ENCODE measurements at places on chromosomes 3 and 15. TPM values are rescaled to one million over a fixed set of nuclear protein-coding genes. Genes with fewer than 3 reads are reported as not detected.

GRCh38 chr3:172617976-172618375, 92.9 kb downstream of the NCEH1 start:
- no peaks in the 10 kb centered on the region for H3K27me3 ChIP-seq
- no peak for DNase-seq
- peaks cover 2% of the 10 kb centered on the region for H3K36me3 ChIP-seq
- H3K4me1 ChIP-seq: peaks cover 29% of the 10 kb centered on the region
- H3K4me3 ChIP-seq: no peak overlapping the region

GRCh38 chr3:64049136-64049535, 25.8 kb upstream of the PSMD6 start:
- peak; percentile 6 for DNase-seq
- H3K36me3 ChIP-seq: no peaks in the 10 kb centered on the region
- no peak overlapping the region for H3K4me3 ChIP-seq
- H3K27ac ChIP-seq: no peak overlapping the region
- H3K4me1 ChIP-seq: peaks cover 9% of the 10 kb centered on the region

- no peaks in the 10 kb centered on the region for H3K4me1 ChIP-seq
- H3K27ac ChIP-seq: no peak overlapping the region
- DNase-seq: no peak
- no peaks in the 10 kb centered on the region for H3K27me3 ChIP-seq
Measured at GRCh38 chr3:70557976-70558375, 245.5 kb upstream of the MDFIC2 start.

DNA sequence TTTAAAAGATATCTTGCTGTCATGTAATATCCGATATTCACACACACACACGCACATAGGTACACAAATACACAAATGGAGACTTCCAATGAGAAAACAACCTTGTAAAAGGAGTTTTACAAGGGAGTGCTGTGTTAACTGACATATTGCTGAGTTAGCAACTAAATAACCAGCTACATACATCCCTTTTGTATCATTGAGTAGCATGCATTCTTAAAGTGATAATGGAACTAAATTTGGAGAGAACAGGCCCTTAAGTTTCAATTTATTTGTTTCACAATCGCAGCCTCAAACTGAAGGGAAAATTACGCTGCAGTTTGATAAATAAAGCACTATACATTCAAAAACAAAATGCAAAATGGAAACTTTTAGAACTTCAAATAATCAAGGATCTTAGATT, 1046.0 kb upstream of the NR2F2 start:
- H3K4me1 ChIP-seq: peaks cover 12% of the 10 kb centered on the region
- peaks cover 18% of the 10 kb centered on the region for H3K27me3 ChIP-seq
- no peak overlapping the region for H3K27ac ChIP-seq
- no peak for DNase-seq

- peaks cover 2% of the 10 kb centered on the region for H3K27me3 ChIP-seq
- H3K4me1 ChIP-seq: peaks cover 18% of the 10 kb centered on the region
- H3K4me3 ChIP-seq: peak within 1 kb of the TSS; percentile 85
Measured at GRCh38 chr3:37861620-37862041, at the start of gene CTDSPL. TSS of gene CTDSPL (plus strand) at chr3:37861880. CDS start at chr3:37862200, 320 bp downstream.

- no peak overlapping the region for H3K4me3 ChIP-seq
- H3K4me1 ChIP-seq: no peaks in the 10 kb centered on the region
- H3K27me3 ChIP-seq: no peaks in the 10 kb centered on the region
- DNase-seq: no peak
- H3K36me3 ChIP-seq: no peaks in the 10 kb centered on the region
- no peak overlapping the region for H3K27ac ChIP-seq
Measured at GRCh38 chr15:66066005-66066404, 187.5 kb downstream of the MEGF11 start.

DNA sequence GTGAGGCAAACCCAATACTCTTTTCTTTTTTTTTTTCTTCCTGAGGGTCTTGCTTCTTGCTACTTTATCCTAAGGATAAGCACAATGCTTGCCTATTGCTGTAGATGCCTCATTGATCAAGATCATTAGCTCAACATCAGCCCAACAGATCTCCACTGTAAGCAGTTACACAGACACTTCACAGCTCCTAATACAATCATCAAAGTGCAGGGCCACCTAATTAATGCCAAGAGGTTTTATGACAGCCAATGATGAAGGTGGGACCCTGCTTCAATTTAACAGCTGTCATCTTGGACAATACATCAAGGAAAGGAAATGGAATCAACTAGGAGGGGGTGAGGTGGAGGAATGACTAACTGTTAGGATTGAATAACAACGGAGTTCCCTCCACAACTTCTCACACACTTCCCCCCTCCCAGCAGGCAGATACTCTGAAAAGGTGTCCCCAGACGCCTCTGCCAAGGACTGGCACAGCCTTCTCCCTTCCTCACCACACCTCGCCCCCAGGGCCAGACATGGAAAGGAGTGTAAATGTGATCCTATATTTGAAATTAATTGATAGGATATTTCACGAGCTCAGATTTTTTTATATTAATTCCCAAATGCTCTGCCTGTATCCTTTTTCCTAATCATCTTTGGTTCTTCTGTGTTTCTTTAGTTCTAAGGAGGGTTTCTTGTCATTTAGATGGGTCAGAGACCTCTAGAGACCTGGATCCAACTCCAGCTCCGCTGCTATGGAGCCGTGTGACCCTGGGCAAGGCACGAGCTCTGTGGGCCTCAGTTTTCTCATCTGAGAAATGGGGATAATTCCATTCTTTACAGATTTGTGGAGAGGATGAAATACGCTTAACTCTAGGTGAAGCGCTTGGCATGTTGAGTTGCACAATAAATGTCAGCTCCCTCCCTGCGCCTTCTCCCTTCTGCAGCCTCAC, 1.2 kb downstream of the DCLK3 start:
- peaks cover 59% of the 10 kb centered on the region for H3K27me3 ChIP-seq
- H3K27ac ChIP-seq: no peak overlapping the region
- H3K4me3 ChIP-seq: peak overlapping the region; percentile 47
- DNase-seq: no peak

- H3K36me3 ChIP-seq: no peaks in the 10 kb centered on the region
- no peak overlapping the region for H3K4me3 ChIP-seq
- H3K27ac ChIP-seq: no peak overlapping the region
- DNase-seq: no peak
- peaks cover 1% of the 10 kb centered on the region for H3K4me1 ChIP-seq
Measured at GRCh38 chr3:186366206-186366605, 4.2 kb upstream of the DGKG start.

DNA sequence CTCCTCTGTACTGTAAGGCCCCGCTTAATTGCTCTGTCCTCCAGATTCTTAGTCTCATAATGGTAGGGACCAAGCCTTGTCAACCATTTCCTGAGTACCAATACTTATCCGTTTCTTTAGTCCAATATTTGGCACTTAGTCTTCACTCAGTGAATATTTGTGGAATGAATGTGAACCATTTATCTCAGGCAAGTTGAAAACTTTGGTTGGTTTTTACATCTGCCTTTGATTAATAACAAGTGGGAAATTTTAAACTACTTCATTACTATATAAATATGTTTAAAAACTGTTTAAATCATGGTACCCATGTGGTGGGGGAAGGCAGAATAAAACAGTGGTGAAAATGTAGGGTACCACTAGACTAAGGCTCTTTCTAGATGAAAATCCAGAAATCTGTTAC, 15.2 kb downstream of the CA12 start:
- H3K27ac ChIP-seq: no peak overlapping the region
- H3K36me3 ChIP-seq: no peaks in the 10 kb centered on the region
- no peaks in the 10 kb centered on the region for H3K27me3 ChIP-seq
- no peaks in the 10 kb centered on the region for H3K4me1 ChIP-seq
- H3K4me3 ChIP-seq: no peak overlapping the region

GRCh38 chr3:138199851-138200250, 12.8 kb downstream of the ARMC8 start:
- H3K36me3 ChIP-seq: peaks cover 10% of the 10 kb centered on the region
- H3K4me3 ChIP-seq: no peak overlapping the region
- DNase-seq: no peak

DNA sequence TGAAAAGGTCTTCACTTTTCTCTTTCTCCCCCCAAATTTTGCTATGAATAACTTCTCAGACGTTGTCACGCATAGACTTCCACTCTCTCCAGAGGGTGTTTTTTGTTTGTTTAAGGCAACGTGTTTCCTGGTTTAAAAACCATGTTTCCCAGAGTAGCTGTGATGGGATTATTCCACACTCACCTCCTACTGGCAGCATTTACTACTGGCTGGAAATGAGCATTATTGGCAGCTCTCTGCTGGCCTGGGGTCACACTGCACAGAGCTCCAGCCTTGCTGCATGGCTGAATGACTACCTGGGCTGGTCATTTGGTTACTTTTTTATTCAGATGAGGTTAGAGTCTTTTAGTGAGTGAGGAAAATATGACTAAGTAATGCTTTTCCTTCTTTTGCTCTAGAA, 65.2 kb downstream of the RARB start:
- H3K4me1 ChIP-seq: no peaks in the 10 kb centered on the region
- H3K4me3 ChIP-seq: no peak overlapping the region
- no peak for DNase-seq
- H3K27ac ChIP-seq: no peak overlapping the region
- H3K27me3 ChIP-seq: no peaks in the 10 kb centered on the region

- H3K4me3 ChIP-seq: no peak overlapping the region
- peak overlapping the region; percentile 18 for H3K27ac ChIP-seq
- H3K4me1 ChIP-seq: peaks cover 72% of the 10 kb centered on the region
- H3K36me3 ChIP-seq: peaks cover 6% of the 10 kb centered on the region
- H3K27me3 ChIP-seq: no peaks in the 10 kb centered on the region
Measured at GRCh38 chr15:67138891-67139855, 73.8 kb downstream of the SMAD3 start.

GRCh38 chr3:52816199-52816598, 14.3 kb downstream of the ITIH4 start:
- H3K27me3 ChIP-seq: no peaks in the 10 kb centered on the region
- H3K4me1 ChIP-seq: no peaks in the 10 kb centered on the region
- no peak overlapping the region for H3K4me3 ChIP-seq
- H3K36me3 ChIP-seq: no peaks in the 10 kb centered on the region
- H3K27ac ChIP-seq: no peak overlapping the region
- no peak for DNase-seq

DNA sequence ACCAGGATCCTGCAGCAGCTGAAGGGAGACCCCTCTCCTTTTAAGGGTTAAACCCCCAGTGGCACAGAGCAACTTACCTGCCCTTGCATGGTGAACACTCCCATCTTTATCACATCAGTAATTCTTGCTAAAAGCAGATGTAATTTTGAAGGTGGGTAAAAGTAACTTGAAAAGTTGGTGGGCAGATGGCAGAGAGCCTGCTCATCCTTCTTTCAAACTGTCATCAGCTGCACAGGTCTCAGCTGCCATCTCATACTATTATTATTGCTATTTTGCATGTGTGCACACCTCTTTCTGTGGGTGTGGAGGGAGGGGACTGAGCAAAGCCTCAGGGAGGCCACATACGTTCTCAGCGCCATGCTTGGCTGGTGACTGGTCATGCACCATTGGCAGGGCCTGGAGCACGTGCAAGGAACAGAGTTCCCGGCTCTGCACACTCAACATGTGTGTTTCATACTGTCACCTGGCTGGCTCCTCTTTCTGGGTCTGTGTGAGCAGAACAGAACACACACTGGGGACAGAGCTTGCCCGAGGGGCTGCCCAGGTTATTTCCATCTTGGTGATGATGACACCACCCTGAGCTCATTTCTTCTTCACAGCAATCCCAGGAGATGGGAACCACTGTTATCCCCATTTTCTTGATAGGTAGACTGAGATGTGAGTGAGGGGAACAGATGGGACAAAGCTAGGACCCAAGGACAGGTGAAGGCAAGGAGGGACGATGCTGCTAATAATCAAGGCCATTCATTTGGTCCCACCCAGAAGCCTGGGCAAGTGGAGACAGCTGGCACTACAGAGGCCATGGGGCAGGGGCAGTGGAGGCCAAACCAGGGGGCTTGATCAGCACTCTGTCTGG, 95.8 kb upstream of the KLF13 start:
- no peak overlapping the region for H3K4me3 ChIP-seq
- peaks cover 3% of the 10 kb centered on the region for H3K4me1 ChIP-seq
- H3K27me3 ChIP-seq: no peaks in the 10 kb centered on the region
- H3K27ac ChIP-seq: no peak overlapping the region

- H3K36me3 ChIP-seq: peaks cover 27% of the 10 kb centered on the region
- DNase-seq: no peak
- H3K4me1 ChIP-seq: peaks cover 31% of the 10 kb centered on the region
- no peak overlapping the region for H3K4me3 ChIP-seq
- H3K27me3 ChIP-seq: no peaks in the 10 kb centered on the region
Measured at GRCh38 chr3:146511402-146512134, 32.8 kb downstream of the PLSCR1 start.

- H3K4me3 ChIP-seq: no peak overlapping the region
- H3K4me1 ChIP-seq: no peaks in the 10 kb centered on the region
- DNase-seq: no peak
- H3K27me3 ChIP-seq: peaks cover 6% of the 10 kb centered on the region
- H3K36me3 ChIP-seq: no peaks in the 10 kb centered on the region
Measured at GRCh38 chr15:78390242-78390641, 47.8 kb upstream of the IREB2 start.

DNA sequence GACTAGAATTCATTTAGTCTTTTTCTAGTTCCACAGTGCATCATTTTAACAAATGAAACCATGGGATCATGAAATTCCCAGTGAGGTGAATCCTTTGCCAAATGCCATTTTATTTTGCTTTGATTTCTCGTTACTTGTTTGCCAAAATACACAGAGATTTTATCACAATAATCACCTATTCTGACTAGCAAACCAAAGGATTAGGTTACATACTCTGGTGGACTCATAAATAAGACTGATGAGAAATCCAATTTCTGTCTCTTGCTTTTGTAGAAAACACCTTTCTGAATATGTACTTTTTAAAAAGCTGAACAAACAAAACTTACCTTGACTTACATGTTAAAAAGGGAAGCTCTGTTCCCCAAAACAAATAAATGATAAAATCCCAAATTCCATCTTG, 12.2 kb downstream of the ERC2 start:
- no peak overlapping the region for H3K27ac ChIP-seq
- no peaks in the 10 kb centered on the region for H3K4me1 ChIP-seq
- no peak for DNase-seq
- H3K27me3 ChIP-seq: peaks cover 27% of the 10 kb centered on the region

GRCh38 chr3:32109256-32109655, 2.8 kb downstream of the GPD1L start:
- no peak for DNase-seq
- H3K4me1 ChIP-seq: peaks cover 51% of the 10 kb centered on the region

MOBP gene
- total RNA-seq: not detected

CLDN1 gene
- 0.96 TPM for total RNA-seq

FEM1B gene
- 34.2 TPM for total RNA-seq

AADACL2 gene
- not detected for total RNA-seq

IMPG2 gene
- total RNA-seq: 0.07 TPM

FOXB1 gene
- total RNA-seq: not detected

TRANK1 gene
- total RNA-seq: 10.9 TPM

GPR171 gene
- 46.9 TPM for total RNA-seq

SLC22A13 gene
- total RNA-seq: not detected

KLHL6 gene
- 82.4 TPM for total RNA-seq

GRK7 gene
- not detected for total RNA-seq

CYP8B1 gene
- total RNA-seq: not detected

TMEM207 gene
- total RNA-seq: not detected

GPD1L gene
- total RNA-seq: 12.6 TPM

Measured in activated naive CD4-positive, alpha-beta T cell treated with anti-CD3 and anti-CD28 coated beads for 36 hours (primary cell).